ENCODE measurements at places on chromosomes 4 and X. TPM values are rescaled to one million over a fixed set of nuclear protein-coding genes. Genes with fewer than 3 reads are reported as not detected.

The CPEB2 gene
- 20.4 TPM for total RNA-seq

GRCh38 chr4:48100256-48100655 is 33.8 kb downstream of the TXK start:
- H3K27ac ChIP-seq, result no peak overlapping the region
- H3K4me1 ChIP-seq, result peaks cover 11% of the 10 kb centered on the region
- H3K27me3 ChIP-seq, result no peaks in the 10 kb centered on the region
- H3K36me3 ChIP-seq, result peaks cover 16% of the 10 kb centered on the region

The RAB40A gene
- total RNA-seq, result 0.10 TPM

The ARHGAP6 gene
- not detected for total RNA-seq

- no peaks in the 10 kb centered on the region for H3K36me3 ChIP-seq
- peaks cover 8% of the 10 kb centered on the region for H3K27me3 ChIP-seq
- H3K4me3 ChIP-seq, result no peak overlapping the region
Observed at GRCh38 chr4:47752214-47752613, 85.7 kb downstream of the CORIN start.

- H3K4me1 ChIP-seq, result peaks cover 16% of the 10 kb centered on the region
- H3K27me3 ChIP-seq, result no peaks in the 10 kb centered on the region
- H3K27ac ChIP-seq, result peak within 1 kb of the TSS; percentile 71
- DNase-seq, result peak; percentile 34
- peak within 1 kb of the TSS; percentile 77 for H3K4me3 ChIP-seq
Observed at GRCh38 chrX:119398974-119399771, at the start of gene SLC25A43. Gene SLC25A43, plus strand, starts transcription at chrX:119399336. Its CDS starts 68 bp downstream, at chrX:119399404.

The PWWP3B gene
- not detected for total RNA-seq

DNA sequence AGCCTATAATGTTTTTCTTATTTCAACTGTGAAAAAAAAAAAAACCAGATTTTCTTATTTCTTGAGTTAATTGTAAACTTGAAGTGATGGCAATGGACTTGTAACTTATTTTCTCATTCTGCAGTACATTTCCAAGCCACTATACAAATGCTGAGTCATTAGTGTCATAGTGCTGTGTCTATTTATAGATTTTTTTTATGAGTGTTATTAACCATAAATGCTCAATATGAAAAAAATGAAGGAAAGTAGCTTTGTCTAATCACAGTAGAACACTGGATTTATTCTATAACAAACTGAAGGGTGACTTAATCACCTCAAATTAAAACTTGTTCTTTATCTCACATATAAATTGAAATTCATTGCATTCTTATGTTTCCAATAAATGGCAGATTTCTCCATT is 718.6 kb downstream of the CCSER1 start:
- H3K4me1 ChIP-seq, result no peaks in the 10 kb centered on the region
- H3K36me3 ChIP-seq, result no peaks in the 10 kb centered on the region
- no peak overlapping the region for H3K4me3 ChIP-seq
- H3K27ac ChIP-seq, result no peak overlapping the region
- H3K27me3 ChIP-seq, result no peaks in the 10 kb centered on the region
- no peak for DNase-seq

DNA sequence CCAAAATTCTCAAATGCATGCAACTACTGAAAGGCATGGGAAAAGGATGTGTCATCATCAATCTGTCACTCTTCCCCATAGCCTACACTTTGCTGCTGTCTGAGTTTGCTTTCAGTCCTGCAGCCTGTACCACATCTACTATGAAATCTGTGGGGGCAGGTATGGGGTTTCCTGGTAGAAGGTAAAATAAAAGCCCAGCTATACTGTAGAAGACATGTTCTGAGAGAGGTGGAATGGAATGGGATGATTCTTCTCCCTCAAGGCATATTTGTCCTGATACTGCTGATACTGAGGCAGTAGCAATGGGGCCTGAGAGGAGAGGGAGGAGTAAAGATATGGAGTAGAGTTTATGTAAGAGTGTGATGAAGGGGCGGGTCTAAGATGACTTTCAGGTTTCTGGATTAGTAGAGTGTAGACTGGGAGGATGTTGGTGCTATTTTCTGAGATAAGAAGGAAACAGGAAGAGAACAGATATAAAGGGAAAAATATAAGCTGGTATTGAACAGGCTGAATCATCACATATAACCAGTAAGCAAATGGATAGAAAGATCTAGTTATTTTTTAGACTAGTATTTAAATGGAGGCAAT is 38.7 kb upstream of the GYPA start:
- no peak for DNase-seq
- no peaks in the 10 kb centered on the region for H3K36me3 ChIP-seq
- peak overlapping the region; percentile 0 for H3K27ac ChIP-seq

- DNase-seq, result peak; percentile 15
- H3K4me1 ChIP-seq, result no peaks in the 10 kb centered on the region
- H3K4me3 ChIP-seq, result no peak overlapping the region
- no peaks in the 10 kb centered on the region for H3K27me3 ChIP-seq
- H3K36me3 ChIP-seq, result no peaks in the 10 kb centered on the region
Observed at GRCh38 chrX:151488677-151489076, 74.8 kb upstream of the PASD1 start.

The PPM1K gene
- total RNA-seq, result 96.9 TPM

GRCh38 chr4:72948080-72948479 is 121.4 kb downstream of the COX18 start:
- DNase-seq, result no peak
- no peaks in the 10 kb centered on the region for H3K4me1 ChIP-seq
- H3K27ac ChIP-seq, result no peak overlapping the region
- no peaks in the 10 kb centered on the region for H3K27me3 ChIP-seq
- no peaks in the 10 kb centered on the region for H3K36me3 ChIP-seq
- H3K4me3 ChIP-seq, result no peak overlapping the region

DNA sequence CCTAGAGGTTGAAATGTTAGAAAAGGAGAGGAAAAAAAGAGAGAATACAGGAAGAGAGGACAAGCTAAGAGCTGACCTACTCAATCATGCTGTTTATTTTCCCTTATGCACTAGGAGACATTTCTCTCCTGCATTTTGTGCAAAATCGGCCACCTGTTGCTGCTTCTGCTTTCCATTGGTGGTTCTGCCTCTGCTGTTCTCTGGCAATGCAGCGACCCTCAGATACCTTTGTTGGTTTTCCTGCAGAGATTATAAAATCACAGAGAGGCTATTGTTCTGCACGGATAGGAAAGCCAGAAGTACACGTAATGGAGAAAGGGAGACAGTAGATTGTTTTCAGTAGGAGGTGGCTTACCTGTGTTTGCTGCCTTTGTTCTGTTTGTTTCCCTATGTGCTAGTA is 108.9 kb downstream of the UNC5C start:
- DNase-seq, result no peak
- H3K36me3 ChIP-seq, result no peaks in the 10 kb centered on the region
- no peaks in the 10 kb centered on the region for H3K27me3 ChIP-seq
- H3K27ac ChIP-seq, result no peak overlapping the region
- no peak overlapping the region for H3K4me3 ChIP-seq

DNA sequence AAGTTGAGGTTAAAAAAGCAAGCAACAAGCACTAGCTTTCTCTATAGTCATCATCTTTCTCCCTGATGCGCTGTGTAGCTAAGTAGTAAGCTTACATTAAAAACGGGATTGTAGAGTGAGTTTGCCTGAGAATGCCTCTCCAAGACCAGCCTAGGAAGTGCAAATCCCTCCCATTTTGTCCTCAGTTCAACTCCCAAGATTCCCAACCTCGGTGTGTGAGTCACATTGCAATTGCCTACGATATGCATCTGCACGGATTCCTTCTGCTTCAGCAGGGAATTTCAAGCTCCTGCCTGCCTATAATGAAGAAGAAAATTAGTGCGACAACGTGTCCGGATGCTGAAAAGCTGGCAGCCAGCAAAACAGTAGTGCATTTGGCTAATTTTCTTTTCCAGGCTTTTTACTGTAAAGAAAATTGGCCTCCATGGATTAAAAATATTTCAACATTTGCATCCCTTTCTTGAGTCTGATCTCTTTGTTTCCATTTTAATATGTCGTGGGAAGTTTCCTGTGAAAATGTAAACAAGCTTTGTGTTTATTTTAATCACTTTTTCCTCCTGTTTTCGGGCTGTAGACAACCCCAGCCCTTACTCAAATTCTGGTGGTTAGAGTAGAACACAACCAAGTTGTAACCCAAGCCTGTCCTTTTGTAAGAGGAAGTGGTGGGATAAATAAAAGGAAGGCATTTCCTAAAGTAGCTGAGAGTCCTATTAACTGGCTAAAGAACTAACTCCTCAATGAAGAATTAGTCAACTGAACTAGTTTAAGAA is 58.4 kb upstream of the TET2 start:
- peaks cover 2% of the 10 kb centered on the region for H3K27me3 ChIP-seq
- no peaks in the 10 kb centered on the region for H3K4me1 ChIP-seq
- no peak overlapping the region for H3K27ac ChIP-seq

GRCh38 chrX:7082556-7082955 is 65.0 kb upstream of the STS start:
- peak overlapping the region; percentile 76 for H3K27ac ChIP-seq
- DNase-seq, result no peak
- no peak overlapping the region for H3K4me3 ChIP-seq

DNA sequence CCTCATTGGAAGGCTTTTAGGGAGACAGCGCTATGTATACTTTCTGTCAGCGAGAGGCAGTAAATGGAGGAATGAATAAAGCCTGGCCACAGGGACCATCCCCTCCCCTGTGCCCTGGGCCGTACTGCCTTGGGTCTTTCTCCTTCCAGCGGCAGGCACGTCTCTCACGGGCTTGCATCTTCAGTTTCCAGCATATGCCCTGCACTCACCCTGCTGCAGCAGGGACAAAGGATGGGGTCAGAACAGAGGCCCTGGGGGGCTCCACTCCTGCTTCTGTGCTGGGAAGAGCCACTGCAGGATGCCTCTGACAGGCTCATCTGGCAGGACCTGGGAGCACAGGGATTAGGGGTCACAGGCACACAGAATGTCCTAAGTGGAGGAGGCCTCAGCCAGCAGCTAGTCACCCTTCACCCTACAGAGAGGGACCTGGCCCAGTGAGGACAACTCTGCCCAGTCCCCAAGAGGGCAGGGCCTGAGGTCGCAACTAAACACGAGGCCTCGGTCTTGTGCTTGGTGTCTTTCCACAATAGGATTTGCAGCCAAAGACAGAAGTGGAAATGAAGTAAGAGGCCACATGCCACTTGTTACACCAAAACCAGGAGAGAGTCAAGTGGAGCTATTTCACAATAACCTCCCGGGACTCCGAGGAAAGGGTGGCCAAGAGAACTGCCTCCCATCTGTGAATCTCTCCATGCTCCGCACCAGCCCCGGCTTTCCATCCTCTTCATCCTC is 150.8 kb downstream of the AFAP1 start:
- H3K4me1 ChIP-seq, result peaks cover 23% of the 10 kb centered on the region
- H3K27me3 ChIP-seq, result no peaks in the 10 kb centered on the region
- DNase-seq, result no peak
- no peak overlapping the region for H3K27ac ChIP-seq

All from activated CD4-positive, alpha-beta memory T cell treated with anti-CD3 and anti-CD28 coated beads, Interleukin-2, amount 10 ng/mL, durations not matched to agents 7 days and 5 days (primary cell).